ENCODE measurements at places on chromosomes 13 and 19. TPM values are rescaled to one million over a fixed set of nuclear protein-coding genes. Genes with fewer than 3 reads are reported as not detected.

The SPIB gene
- total RNA-seq, result 0.24 TPM

The C19orf38 gene
- not detected for total RNA-seq

The TFPT gene
- total RNA-seq, result 19.3 TPM

The TMEM38A gene
- total RNA-seq, result 1.2 TPM

The TEX26 gene
- not detected for total RNA-seq

The CCL25 gene
- total RNA-seq, result not detected

The GADD45B gene
- total RNA-seq, result 119 TPM

The ZNF528 gene
- total RNA-seq, result not detected

The FCHO1 gene
- 18.8 TPM for total RNA-seq

The KLK12 gene
- not detected for total RNA-seq

The HMGB1 gene
- 582 TPM for total RNA-seq

The MZF1 gene
- total RNA-seq, result 8.8 TPM

The MTRF1 gene
- total RNA-seq, result 4.9 TPM

The ZNF560 gene
- total RNA-seq, result not detected

The SERPINE3 gene
- not detected for total RNA-seq

The SYNGR4 gene
- total RNA-seq, result 3.0 TPM

The MEX3D gene
- total RNA-seq, result 6.8 TPM

The KLK14 gene
- 0.17 TPM for total RNA-seq

The LRRC4B gene
- total RNA-seq, result 0.41 TPM

The CRX gene
- not detected for total RNA-seq

The MYO9B gene
- total RNA-seq, result 32.2 TPM

The IZUMO2 gene
- total RNA-seq, result not detected

The ANKRD10 gene
- 45.3 TPM for total RNA-seq

The PAN3 gene
- 7.9 TPM for total RNA-seq

The SPRYD7 gene
- total RNA-seq, result 11.1 TPM

The ZNF814 gene
- 2.3 TPM for total RNA-seq

The NLRP5 gene
- total RNA-seq, result 0.07 TPM

The RYR1 gene
- total RNA-seq, result 6.3 TPM

The IGSF23 gene
- total RNA-seq, result 0.53 TPM

The CASP14 gene
- total RNA-seq, result not detected

The FCER2 gene
- total RNA-seq, result not detected

The ZNF837 gene
- 1.1 TPM for total RNA-seq

The DUXA gene
- not detected for total RNA-seq

The NLRP4 gene
- not detected for total RNA-seq

The COL4A2 gene
- 173 TPM for total RNA-seq

The CBLC gene
- total RNA-seq, result not detected

The COX6B2 gene
- total RNA-seq, result 0.61 TPM
